GM13977 (cell line): ENCODE measurements at places on chromosomes 11 and 22.
A peak's percentile ranks its signal among the peaks of the same experiment; 100 is the strongest.

DNA sequence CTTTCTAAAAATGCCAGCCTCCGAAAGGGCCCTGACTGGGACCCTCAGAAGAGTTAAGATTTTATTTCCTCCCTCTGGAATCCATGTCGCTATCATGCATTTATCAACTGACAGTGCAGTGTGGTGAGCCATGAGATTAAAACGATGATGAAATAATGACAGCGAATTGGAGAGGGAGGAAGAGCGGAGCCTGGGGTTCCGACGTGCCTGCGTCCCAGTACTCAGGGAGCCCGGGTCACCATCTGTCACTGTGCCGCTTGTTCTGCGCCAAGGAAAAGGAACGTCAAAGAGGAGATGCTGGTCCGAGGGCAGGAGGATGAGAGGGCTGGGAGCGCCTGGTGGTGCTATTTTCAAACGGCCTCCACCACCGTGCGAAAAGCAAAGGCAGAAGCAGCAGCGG lies 46.2 kb downstream of the MACROD1 start:
- DNase-seq = no peak

GRCh38 chr22:23383491-23384361 lies 196.4 kb downstream of the IGLL1 start:
- DNase-seq = no peak

- DNase-seq = peak; percentile 96
Observed at GRCh38 chr22:42070517-42071422, at the start of gene NAGA. Gene NAGA (minus strand): TSS chr22:42070812. CDS start chr22:42070297, 515 bp downstream.

DNA sequence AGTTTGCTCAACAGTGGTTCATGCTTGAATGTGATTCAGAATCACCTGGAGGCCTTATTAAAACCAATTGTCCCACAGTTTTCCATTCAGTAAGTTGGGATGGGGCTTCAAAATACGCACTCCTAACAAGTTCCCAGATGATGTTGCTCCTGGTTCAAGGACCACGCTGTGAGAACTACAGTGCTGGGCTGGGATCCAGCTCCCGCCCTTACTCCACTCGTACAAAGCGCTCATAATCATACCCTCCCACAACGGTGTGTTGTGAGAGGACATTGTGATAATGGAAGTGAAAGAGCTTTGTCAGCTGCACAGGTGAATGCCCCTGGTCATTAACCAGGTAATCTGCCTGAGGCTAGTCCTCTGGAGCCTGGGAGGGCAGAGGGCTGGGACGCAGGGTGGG lies 1.3 kb upstream of the CD82 start:
- DNase-seq = no peak

- DNase-seq = no peak
Observed at GRCh38 chr22:32557444-32557843, 82.8 kb downstream of the FBXO7 start.

- no peak for DNase-seq
Observed at GRCh38 chr11:131874070-131874469, 503.7 kb downstream of the NTM start.

DNA sequence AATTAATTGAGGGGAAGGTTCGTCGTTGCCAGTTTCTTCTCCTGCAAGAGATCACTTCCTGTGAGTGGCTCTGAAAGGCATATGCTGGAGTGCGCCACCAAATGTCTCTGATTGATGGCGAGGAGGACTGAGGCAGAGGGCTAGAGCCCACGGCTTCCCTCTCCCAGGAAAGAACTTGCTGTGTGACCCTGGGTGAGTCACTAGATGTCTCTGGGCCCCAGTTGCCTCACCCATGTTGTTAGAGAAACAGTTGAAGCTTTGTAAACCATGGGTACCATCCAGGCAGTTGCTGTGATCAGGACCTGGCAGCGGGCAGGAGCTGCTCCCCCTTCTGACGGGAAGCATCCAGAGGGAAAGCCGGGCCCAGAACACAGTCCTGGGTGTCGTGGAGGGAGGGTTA lies 3.2 kb downstream of the ABCG4 start:
- DNase-seq = no peak

DNA sequence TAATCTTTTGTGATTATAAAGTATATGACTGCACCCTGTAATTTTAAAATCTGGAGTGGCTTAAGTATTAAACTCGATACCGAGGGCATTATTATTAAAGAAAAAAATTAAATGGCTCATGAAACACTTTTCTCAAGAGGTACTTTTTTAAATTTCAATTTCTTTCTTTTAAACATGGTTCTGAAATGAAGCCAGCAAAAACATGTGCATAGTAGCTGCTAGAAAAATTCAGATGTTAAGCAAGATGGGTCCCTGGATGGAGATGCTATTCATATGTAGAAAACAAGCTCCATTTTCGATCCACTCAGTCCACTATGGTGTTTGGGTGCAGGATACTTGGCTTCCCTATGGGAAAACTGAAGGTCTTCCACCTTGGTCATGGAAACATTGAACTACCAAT lies 189.5 kb downstream of the PGR start:
- DNase-seq = no peak

GRCh38 chr11:13111813-13112130 lies 102.7 kb downstream of the RASSF10 start:
- DNase-seq = no peak

GRCh38 chr11:129209891-129210830 lies 18.0 kb upstream of the ARHGAP32 start:
- DNase-seq = no peak

GRCh38 chr11:6468712-6469495 lies 4.8 kb downstream of the TRIM3 start:
- DNase-seq = peak; percentile 88

GRCh38 chr11:46380340-46381047 lies 975 bp upstream of the MDK start:
- peak; percentile 85 for DNase-seq

DNA sequence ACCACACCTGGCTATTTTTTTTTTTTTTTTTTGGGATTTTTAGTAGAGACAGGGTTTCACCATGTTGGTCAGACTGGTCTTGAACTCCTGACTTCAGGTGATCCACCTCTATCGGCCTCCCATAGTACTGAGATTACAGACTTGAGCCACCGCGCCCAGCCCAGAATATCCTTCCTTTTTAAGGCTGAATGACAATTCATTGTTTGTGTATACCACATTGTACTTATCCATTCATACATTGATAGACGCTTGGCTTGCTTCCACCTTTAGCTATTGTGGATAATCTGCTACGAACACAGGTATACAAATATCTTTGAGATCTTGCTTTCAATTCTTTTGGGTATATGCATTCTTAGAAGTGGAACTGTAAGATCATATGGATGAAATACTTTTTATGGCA lies 10.8 kb upstream of the RASSF10 start:
- no peak for DNase-seq

- no peak for DNase-seq
Observed at GRCh38 chr11:18492888-18493287, 33.9 kb downstream of the TSG101 start.

DNA sequence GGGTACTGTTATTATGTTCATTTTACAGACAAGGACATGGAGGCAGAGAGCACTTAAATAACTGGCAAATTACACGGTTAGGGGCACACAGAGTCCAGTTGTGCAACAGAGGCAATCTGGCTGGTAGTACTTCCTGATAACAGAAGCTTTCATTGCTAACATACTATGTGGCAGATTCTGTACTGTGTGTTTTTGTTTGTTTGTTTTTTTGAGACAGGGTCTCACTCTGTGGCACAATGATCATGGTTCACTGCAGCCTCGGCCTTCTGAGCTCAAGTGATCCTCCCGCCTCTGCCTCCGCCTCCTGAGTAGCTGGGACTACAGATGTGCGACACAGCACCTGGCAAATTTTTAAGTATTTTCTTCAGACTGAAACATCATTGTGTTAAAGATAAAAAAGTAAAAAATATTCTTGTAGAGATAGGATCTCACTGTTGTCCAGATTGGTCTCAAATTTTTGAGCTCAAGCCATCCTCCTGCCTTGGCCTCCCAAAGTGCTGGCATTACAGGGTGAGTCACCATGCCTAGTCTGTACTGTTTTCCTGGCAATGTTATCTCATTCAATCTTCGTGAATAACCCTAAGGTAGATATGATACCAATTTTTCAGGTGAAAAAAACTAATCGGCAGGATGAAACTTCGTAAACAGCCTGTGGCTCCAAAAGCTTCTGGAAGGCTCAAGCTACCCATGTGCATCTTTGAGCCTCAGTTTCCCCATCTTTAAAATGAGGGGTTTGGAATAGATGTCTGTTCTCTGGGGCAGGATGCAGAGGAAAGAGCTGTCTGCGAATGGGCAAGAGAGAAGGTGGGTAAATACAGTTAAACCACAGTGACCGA lies 921 bp upstream of the NUCB2 start:
- DNase-seq = no peak

- DNase-seq = peak; percentile 30
Observed at GRCh38 chr11:1336836-1337646, 27.6 kb upstream of the TOLLIP start.

DNA sequence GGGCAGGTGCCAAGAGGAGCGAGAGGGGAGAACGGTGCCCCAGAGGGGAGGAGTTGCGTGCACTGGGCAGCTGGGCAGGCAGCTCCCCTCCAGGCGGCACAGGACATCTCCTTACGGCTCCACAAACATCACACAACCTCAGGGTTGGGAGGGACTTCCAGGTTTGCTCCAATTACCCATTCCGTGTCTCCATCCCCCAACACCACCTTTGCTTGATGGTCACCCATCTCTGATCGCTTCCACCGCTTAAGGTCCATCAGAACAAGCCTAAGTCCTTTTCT lies 14.5 kb upstream of the TP53AIP1 start:
- DNase-seq = no peak

DNA sequence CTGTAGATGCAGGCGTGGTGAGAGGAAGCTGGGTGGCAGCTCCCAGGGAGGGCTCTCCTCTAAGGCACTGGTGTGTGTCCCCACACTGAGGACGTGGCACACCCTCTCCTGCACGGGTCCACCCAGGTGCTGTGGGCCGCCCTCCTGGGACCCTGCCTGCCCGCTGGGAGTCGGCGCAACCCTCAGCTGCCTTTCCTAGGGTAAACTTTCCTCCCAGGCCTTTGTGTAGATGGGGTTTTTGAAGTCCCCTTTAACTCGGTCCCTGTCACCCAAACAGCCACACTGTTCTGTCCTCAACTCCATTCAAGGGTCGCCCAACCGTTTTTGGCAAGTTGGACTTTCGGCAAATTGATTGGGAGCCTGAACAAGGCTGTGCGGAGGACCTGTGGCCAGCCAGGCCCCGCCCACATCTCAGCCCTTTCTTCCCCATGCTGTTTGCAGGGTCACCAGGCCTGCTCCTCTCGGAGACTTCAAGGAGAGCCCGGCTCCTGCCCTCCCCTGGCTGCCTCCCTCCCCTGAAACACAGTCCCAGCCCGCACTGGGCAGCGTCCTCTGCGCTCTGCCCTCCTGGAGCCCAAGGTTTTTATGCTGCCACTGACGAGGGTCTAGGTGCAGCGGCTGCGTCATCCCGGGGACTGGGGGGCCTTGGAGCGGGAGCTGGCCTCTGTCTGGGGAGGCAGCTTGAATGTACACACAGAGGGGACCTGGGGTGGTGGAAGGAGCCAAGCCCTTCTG lies 1126.2 kb downstream of the BRD1 start:
- no peak for DNase-seq

DNA sequence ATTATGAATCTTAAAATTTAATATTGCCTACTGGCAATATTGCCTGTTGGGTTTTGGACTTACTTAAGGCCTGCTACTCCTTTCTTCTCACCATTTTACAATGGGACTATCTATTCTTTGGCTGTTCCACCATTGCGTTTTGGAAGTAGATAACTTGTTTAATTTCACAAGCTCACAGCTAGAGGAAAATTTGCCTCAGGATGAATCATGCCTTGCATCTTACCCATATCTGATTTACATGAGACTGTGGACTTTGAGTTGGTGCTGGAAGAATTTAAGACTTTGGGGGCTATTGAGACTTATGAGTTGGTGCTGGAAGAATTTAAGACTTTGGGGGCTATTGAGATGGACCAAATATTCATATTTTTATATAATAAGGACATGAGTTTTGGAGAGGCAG lies 662.6 kb downstream of the METTL15 start:
- DNase-seq = no peak

- DNase-seq = no peak
Observed at GRCh38 chr11:30561691-30562415, 24.3 kb downstream of the MPPED2 start.

DNA sequence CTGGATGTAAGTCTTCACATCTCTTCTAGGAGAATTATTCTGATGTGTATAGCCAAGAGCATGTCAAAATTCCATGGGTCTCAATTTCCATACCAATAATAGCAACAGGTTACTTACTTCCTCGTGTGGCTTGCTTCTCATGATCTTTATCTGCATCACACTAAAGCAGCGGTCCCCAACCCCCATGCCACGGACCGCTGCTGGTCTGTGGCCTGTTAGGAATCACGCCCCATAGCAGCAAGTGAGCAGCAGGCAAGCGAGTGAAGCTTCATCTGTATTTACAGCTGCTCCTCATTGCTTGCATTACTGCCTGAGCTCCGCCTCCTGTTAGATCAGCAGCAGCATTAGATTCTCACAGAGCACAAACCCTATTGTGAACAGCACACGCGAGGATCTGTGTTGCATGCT lies 28.9 kb upstream of the SLC25A1 start:
- DNase-seq = no peak

GRCh38 chr11:124796312-124796711 lies 3.9 kb downstream of the MSANTD2 start:
- DNase-seq = no peak

DNA sequence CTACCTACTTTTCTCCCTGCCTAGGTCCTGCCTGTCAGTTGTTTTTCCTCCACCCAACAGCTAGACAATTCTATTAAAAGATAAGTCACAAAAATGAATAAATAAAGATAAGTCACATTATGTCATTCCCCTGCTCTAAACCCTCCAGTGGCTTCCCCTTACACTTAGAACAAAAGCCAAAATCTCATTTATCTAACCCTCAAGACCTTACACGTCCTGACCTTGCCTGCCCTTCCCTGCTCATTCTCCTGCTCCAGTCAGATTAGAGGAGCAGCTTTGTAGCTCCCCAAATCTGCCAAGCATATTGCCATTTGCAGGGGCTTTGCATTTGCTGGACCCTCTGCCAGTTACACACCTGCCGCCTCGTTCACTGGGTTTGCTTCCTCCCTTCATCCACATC lies 16.7 kb downstream of the KREMEN1 start:
- no peak for DNase-seq

- no peak for DNase-seq
Observed at GRCh38 chr11:119937412-119937811, 200.5 kb downstream of the TRIM29 start.

DNA sequence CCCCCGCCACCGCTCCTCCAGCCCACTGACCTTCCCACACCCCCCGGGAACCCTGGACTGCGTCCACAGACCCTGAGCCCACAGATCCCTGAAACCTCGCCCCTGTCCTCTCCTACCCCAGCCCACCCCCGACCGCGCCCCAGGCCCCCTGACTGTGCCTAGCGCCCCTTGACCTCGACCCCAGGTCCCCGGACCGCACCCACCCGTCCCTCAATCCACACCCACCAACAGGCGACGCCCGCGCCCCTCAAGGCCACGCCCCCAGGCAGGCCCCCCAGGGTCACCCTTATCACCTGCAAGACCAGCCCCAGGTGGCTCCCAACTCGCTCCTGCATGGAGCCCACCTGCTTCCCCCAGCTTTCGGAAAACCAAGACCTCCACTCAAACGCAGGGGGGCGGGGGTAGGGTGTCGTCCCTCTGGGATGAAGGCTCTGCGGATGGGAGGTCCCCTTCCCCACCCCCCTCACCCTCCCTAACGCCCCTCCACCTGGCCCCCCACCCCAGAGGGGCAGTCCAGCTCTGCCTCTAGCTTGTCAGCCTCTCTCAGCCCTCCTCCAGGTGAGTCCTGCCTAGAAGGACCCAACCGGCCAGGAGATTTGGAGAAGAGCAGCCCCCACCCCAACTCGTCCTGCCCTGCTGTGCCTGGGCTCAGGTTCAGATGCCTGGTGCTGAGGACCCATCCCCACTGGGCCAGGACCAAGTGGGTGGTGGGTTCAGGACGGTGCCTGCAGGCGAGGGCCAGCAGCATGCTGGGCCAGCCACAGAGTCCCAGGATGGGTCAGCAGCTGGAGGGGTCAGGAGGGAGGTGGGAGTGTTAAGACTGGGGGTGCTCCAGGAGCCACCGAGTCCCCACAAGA lies 3.1 kb upstream of the IL17REL start:
- no peak for DNase-seq
